ENCODE measurements at places on chromosomes 1 and 21.

GRCh38 chr1:26787381-26787705, 407 bp upstream of the PIGV start:
- peak; percentile 65 for DNase-seq

DNA sequence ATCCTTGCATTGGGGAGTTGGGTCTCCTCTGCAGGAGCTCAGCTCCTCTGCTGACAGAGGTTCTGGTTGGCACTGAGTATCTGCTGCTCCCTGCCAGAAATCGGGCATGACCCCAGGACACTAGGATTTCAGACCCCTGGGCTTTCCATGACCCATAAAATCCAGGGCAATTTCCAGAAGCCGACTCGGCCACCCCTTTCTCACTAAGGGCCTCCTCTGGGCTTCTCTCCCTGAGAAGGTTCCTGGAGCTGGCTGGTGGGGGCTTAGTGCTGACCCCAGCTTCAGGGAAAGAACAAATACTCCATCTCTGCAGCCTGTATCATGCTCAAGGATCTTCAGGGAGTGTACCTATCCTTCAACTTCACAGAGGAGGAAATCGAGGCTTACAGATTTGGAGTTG, 603.4 kb downstream of the PTPRU start:
- DNase-seq = no peak

DNA sequence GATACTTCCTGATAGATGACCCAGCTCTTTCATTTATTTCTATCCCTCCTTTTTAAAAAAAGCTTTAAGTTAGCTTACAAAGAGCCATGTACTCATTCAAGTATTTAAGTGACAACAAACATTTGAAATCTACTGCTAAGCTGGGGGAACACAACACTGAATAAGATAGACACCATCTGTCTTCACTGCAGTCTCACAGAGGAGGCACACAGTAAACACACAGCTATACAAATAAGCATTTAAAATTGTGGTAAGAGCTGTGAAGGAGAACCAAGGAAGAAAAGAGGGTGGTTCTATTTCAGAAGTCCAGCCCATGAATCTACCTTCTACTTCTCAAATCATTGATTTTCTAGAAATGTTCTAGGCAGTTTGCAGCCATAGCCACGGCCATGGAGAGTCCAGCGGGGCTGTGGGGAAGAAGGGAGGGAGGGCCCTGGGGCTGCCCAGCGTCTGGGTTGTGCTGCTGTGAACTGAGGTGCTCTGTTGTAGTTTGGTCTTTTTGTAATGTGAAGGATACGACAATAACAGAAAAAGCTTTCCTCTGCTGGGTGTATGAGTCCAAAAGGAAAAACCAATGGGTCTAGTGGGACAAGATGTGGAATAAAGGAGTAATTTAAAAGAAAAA, 28.2 kb downstream of the PRDM2 start:
- DNase-seq = no peak

DNA sequence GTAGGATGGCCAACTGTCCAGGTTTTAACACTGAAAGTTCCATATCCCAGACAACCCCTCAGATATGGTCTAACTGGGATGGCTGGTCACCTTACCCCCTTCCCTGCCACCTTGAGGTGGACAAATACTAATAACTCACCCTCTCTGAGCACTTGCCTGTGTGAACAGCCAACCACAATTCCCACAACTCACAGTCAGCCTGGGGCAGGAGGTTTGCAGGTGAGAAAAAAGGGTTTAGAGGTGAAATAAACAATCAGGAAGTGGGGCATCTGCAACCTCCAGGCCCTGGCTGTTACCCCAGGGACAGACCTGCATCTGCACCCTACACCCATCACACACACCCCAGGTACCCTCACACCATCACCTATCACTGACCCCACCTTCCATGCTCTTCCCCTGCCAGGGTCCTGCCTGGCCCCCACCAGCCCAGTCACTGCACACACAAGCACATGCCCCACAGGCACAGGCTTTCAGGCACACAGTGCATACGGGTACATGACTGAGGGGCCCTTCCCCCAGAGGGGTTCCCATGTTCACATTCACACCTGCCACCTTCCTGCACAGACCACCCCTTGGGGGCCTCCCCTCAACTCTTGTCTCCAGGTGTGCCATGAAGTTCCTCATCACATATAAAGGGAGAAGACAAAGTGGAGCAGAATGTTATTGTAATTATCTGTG, 679.5 kb downstream of the MATN1 start:
- DNase-seq = no peak

DNA sequence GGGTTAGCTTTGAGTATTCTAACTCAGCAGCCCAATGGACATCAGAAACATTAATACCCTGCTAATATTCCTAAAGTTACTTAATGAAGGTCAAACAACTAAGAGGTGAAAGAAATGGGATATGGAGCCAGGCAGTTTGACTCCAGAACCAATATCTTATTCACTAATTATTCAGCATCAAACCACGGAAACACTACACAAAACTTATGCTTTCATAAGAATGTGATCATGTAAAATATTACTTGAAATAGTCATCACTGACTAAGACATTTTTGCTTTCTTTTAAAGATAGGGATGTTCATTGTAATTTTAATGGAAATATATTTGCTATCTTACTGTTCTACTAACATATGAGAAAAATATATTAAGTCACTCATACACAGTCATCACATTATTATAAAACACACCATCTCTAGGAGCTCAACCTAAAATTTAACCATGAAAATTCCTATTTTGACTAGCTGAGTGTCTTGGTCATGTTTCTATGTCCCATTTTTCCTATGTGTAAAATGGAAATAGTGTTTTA, 240.9 kb downstream of the KCTD3 start:
- no peak for DNase-seq

DNA sequence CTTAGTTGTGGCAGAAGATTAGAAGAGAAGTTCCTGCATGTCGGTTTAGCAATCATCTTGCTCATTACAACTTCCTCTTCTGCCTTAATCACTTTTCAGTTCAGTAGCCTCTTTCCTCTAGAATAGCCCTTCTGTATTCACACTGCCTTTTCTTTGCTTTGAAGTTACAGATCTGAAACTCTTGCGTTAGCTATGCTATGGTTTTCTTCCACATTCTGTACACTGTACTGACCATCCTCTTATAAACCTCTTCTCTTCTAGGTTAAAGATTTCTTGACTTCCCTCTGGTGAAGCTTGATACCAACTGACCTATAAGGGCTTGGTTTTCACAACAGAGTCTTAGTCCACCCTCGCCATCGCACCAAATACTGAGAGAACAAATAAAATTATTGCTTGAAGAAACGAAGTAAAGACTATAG, 35.0 kb downstream of the C21orf91 start:
- no peak for DNase-seq

GRCh38 chr1:170240409-170240808, 94.7 kb downstream of the NTMT2 start:
- no peak for DNase-seq

GRCh38 chr1:110631836-110632620, 25.9 kb upstream of the KCNA2 start:
- DNase-seq = no peak

DNA sequence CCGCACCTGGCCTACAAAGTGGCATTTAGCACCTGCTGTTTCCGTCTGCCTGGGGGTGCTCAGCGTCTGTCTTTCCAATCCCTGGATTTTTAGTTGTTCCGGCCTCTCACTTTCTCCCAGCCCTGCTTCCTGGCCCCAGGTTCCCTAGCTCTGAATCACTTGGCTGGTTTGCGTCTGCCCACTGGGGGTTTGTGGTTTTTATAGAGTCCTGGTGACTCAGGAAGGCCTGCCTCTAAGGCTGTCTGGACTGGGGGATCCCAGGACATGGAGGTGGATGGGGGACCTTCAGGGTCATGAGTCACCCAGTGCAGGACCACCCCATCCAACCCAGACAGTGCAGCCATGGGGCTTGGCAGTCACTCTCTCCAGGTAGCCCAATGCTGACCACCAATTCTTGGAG, 53.5 kb downstream of the MRPL37 start:
- DNase-seq = peak; percentile 91

GRCh38 chr1:47708658-47709018, 270.8 kb downstream of the FOXD2 start:
- no peak for DNase-seq

- no peak for DNase-seq
Measured at GRCh38 chr21:45365186-45365607, 39.8 kb upstream of the COL18A1 start.

- DNase-seq = no peak
Measured at GRCh38 chr1:17188889-17189631, 15.9 kb upstream of the PADI1 start.

DNA sequence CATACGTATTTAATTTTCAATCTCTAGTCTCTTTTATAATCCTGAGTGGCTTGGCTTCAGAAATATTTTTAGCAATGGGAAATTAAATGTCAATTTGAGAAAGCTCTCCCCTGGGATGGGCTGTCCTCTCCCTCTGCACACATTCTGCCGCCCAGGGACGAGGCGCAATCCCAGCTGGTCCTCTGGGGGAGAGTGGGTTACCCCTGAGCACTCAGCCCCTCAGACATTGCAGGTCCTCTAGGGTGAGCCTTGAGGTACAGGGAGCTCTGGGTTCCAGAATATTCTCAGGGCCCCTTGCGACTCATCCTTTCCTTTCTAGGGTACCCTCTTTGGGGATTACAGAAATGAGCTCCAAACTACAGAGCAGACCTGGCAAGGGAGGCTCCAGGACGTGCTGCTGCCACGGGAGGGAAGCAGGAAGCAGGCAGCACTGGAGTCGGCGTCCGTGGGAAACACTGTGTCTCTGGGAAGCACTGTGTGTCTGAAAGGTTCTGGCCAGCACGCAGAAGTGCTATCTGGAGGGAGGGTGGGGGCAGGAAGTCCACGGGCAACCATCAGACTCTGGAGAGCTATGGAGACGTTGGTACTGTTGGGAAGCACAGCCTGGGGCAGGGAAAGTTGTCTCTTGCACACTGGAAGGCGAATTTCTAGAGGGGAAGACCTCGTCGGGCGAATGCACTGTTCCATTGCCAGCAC, 343.3 kb upstream of the VAMP3 start:
- DNase-seq = peak; percentile 16

- no peak for DNase-seq
Measured at GRCh38 chr21:39947031-39947430, 79.8 kb downstream of the PCP4 start.

- no peak for DNase-seq
Measured at GRCh38 chr1:199946305-199947155, 81.0 kb upstream of the NR5A2 start.

DNA sequence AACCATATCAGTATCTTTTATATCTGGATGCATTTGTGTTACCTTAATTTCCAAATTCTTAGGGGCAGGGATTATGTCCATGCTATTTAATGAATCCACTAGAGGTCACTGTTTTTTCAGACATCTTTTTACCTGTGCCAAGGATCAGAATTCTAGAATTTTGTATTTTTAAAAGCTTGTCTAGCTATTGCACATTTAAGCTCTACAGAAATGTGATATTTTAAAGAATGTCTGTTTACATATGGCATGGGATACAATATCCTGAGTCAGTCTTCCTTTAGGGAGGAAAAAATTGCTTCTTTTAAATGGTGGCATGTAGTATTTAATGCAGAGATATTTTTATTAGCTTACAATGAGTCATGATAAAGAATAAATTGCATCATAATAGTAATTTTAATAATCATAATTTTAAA, 11.3 kb downstream of the RPAP2 start:
- no peak for DNase-seq

GRCh38 chr1:35762141-35762540, 7.6 kb downstream of the CLSPN start:
- no peak for DNase-seq

DNA sequence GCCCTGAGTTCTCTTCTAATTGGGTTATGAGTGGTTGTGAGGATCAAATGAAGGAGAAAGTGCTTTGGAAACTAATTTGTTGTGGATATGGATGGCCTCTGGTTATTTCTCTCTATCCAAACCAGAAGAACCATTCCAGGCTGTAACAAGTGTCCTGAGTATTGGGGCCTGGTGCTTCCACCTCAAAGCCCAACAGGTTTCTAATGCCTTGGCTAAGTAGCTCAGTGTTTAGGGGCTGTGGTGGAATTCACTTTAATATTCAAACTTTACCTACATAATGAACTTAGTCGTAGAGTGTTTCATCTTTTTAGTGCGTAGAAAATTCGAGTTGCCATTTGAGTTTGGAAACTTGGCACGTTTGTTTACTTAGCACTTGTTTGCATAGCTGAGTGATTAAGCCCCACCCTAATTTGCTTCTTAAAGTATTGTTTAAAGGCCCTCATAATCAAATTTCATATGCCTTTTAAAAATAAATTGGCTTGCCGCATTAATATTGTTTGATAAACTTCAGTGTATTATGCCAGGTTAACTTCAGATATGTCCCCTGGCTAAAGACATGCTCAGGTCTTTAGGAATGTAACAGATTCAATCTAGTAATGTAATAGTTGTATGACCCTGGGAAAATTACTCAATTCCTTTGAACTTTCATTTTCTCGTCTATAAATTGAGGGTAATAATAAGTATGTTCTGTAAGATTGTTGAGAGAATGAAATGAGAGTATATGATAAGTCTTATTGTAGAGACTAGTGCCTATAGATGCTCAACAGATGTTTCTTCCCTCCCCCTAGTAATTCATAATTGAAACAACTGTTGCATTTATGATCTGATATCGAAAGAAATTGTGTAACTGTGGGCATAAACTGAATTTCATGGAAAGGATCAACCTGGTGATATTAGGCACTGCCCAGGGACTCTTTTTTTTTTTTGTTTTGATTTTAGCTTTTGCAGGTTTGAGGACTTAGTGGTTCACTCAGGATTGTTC, 1.6 kb downstream of the AGO4 start:
- no peak for DNase-seq

GRCh38 chr1:220426989-220427388, 100.9 kb upstream of the MARK1 start:
- no peak for DNase-seq

GRCh38 chr1:91781901-91782622, 103.9 kb downstream of the TGFBR3 start:
- no peak for DNase-seq

DNA sequence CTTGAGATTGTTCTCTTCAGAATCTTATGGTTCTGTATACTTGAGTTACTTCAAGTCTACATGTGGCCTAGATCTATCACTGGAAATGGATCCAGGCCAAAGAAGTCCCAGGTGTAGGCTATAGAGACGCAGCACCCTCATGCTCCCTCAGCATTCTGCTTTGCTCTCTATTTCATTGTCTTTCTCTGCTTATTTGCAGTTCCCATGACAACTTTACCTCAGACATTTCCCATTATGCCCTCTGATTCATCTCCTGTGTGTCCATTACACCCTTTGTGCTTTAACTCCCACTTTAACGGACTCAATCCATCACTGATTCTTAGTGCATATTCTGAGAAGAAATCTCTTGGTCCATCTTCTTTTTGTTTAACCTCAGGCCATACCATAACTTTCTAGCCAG, 236.9 kb upstream of the NRIP1 start:
- peak; percentile 57 for DNase-seq

DNA sequence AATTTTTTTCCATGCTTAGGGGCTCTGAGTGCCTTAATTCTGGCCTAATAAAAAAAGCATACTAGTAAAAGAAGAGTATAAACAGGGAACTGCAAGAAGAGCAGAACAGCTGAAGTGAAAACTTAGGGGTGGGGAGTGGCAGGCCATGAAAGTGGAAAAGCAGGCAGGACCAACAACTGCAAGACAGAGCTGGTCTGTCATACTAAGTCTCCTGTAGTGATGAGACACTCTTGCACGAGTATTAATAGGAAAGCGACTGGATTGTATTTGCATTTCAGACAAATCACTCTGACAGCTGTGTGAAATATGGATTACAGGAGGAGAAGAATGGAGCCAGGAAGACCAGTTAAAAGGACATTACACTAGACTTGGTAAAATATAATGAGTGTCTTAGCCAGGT, 449.9 kb downstream of the NUF2 start:
- no peak for DNase-seq

Measured in amniotic epithelial cell (primary cell).